ENCODE measurements at places on chromosomes 5 and 9. TPM values are rescaled to one million over a fixed set of nuclear protein-coding genes. Genes with fewer than 3 reads are reported as not detected.

GRCh38 chr9:3880851-3881250 is 355.1 kb upstream of the RFX3 start:
- peak; percentile 93 for DNase-seq

- DNase-seq, result peak; percentile 92
Observed at GRCh38 chr5:139141446-139142204, 56.5 kb downstream of the SIL1 start.

DNA sequence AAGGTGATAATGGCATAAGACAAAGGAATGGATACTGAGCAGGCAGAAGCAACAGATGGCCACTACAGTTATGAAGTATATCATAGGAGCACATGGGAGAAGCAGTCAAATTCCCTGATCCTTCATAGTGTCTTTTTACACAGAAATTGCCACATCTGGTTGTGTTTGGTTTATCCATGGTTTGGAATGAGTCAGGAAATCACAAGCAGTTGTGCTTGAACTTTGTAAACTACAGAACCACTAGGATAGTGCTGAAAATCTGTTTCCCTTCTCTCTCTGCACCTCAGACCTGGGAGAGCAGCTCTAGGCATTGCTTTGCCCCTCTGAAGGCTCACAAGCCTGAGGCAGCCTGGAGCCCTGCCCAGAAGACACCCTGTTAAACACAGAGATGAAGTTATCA is 134.0 kb downstream of the DMRT2 start:
- DNase-seq, result no peak

- DNase-seq, result peak; percentile 88
Observed at GRCh38 chr9:16202914-16203728, 650.3 kb downstream of the CCDC171 start.

DNA sequence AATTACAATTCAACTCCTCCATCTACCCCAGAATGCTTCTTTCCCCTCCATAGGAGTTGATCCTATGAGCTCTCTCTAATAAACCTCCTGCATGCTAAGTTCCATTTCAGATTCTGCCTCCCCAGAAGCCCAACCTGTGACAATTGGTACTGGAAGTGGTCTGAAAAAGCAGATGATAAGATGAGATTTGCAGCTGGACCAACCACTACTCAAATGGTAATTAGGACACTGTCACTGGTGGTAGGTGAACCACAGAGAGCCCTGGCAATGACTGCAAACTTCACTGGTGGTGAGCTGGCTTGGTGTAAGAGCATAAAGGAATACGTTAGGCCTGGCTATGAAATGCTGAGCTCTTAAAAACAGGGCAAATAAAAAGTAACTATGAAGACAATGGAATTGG is 112.6 kb downstream of the ESM1 start:
- DNase-seq, result no peak

- no peak for DNase-seq
Observed at GRCh38 chr9:135474915-135475314, 4.7 kb upstream of the PPP1R26 start.

- no peak for DNase-seq
Observed at GRCh38 chr5:157193699-157194424, 13.2 kb downstream of the ITK start.

GRCh38 chr9:95157481-95158151 is 159.9 kb downstream of the FANCC start:
- peak; percentile 97 for DNase-seq

- DNase-seq, result no peak
Observed at GRCh38 chr9:113946496-113947115, 70.5 kb downstream of the ZNF618 start.

DNA sequence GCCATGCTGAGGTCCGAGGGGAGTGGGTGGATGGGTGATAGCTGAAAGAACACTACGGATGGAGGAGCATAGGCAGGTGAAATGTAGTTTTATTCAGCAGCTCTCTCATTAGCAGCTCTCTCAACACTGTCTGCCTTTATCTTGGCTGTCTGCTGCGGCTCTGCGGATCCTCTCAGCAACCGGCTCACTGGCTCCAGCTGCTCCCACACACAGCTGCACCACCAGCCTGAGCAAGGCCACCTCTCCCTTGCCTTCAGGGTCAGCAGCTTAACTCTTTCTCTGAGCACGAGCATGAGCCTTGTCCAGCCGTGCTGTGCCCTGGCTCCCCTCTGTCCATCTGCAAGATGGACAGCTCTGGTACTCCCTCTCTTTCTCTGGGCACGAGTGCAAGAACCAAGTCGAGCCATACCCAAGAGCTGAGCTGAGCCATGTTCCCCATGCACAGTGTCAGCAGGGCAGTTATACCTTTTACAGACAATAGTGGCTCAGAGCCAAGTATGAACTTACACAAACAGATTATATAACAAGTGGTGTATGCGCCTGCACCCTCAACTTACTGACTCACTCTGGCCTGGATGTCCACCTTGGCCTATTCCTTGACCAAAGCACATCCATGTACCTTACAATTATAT is 108.5 kb downstream of the MACIR start:
- DNase-seq, result no peak

- no peak for DNase-seq
Observed at GRCh38 chr5:167947306-167947705, 344.1 kb upstream of the WWC1 start.

DNA sequence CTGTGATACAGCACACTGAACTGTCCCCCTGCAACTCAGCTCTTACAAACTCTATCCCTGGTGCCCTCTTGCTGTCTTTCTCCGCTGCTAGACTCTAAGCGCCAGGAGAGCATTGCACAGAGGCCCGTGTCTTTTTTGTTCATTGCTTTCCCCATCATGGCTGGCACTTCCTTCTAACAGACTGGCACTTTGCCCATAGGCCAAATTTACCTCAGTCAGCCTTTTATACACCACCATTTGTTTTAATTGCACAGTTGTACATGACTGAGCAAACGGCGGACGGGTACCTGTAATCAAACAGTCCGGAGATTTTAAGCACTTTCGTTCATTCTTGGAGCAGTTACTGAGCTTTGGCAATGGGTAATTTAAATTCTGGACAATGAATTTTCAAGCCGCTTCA is 102.2 kb upstream of the CLINT1 start:
- no peak for DNase-seq

DNA sequence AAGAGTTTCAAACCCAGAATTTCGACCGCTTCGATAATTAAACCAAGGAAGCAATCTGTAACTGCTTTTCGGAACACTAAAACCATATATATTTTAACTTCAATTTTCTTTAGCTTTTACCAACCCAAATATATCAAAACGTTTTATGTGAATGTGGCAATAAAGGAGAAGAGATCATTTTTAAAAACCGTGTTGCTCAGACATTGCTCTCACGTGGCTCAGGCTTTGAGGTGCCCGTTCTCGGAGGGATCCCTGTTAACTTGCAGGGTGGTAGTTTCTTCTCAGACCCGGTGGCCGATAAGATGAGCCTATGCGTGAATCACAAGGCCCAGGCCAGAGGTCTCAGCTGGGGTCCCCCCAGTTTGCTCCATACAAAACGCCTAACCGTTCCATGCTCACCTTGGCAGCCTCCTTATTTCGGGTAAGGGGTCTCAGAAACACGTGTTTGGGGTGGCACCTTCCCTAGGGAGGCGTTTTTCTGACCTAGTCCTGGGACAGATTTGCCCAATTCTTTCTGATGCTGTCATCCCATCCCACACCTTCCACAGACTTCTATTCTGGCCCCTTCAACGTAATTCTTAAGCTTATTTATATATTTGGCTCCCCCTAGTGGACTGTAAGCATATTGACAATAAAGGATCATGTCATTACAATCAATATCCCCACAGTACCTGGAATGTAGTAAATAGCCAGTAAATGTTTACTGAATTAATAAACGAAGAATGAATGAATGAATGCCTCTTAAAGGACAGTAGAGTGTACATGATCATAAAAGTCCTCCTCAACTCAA is 48.1 kb downstream of the THBS4 start:
- peak; percentile 80 for DNase-seq

- no peak for DNase-seq
Observed at GRCh38 chr5:3311433-3311832, 284.2 kb upstream of the IRX1 start.

DNA sequence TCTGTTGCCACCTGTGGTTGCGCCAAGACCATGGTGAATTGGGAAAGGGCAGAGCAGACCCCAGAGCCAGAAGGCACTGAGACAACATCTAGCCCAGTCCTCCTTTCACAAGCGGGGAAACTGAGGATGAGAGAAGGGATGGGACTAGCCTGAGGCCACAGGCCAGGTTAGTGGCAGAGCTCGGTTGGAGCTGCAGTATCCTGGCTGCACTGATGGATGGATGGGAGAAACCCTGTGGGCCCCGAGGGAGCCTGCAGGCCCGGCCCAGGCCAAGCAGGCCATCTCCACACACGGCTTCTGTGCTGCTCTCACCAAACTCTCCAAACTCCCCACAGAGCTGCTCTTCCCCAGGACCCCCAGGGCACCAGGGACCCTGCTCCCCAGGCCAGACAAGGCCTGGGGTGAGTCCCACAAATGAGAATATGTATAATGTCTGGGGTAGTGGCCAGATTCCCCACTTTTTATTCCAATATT is 60.2 kb downstream of the TSTD2 start:
- DNase-seq, result no peak

GRCh38 chr9:133144904-133145851 is 18.5 kb downstream of the GBGT1 start:
- no peak for DNase-seq

DNA sequence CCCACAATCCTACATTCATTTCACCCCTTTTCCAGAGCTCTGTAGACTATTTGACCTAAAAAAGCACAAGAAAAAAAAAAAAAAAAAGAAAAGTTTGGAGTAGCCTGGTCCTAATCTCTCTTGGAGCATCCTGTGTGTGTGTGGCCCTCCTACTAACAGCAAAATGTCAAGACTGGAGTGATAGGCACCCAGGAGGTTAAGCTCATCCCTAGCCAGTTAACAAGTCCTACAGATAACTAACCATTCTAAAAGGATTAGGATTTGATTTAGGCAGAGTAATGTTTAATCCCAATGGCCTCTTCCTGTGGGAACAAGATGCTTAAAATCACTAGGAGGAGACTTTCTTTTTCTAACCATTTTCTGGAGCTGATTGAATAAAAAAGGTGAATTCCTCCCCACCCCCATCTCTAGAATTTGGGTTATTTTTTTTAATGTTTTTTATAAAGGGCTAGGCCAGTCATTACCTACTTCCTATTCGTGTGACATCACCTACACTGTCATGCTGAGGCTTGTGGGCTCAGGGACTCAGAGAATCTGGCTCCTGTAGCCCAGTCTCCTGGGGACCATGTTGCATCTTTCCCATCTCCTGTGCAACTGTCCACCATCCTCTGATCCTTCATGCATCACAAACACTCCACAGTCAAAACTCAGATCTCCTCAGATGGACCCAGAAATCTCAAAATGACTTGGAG is 43.2 kb upstream of the NR3C1 start:
- no peak for DNase-seq

DNA sequence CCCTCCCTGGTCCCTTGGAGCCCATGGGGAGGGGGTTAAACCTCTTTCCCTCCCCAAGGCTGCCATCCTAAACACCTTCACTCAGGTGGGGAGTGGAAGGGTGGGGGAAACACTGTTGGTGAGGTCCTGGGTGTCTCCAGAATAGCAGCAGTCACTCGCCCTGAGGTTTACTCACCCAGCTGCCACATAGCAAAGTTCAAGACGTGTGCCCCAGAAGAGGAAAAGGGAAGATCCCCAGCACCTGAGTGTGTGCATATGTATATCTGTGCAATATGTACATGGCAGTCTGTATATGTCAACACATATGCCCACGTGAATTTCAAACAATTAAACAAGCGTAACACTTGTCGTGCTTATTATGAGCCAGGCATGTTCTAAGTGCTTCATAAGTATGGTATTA is 31.3 kb upstream of the SMU1 start:
- no peak for DNase-seq

The LCN15 gene
- total RNA-seq, result not detected

The CAVIN4 gene
- 1.4 TPM for total RNA-seq

The ZNF618 gene
- 5.8 TPM for total RNA-seq

The LECT2 gene
- not detected for total RNA-seq
